NCI-H510A treated with DMSO at 0.1 percent for 48 hours (cell line): ENCODE measurements at places on chromosomes 3 and 15.

DNA sequence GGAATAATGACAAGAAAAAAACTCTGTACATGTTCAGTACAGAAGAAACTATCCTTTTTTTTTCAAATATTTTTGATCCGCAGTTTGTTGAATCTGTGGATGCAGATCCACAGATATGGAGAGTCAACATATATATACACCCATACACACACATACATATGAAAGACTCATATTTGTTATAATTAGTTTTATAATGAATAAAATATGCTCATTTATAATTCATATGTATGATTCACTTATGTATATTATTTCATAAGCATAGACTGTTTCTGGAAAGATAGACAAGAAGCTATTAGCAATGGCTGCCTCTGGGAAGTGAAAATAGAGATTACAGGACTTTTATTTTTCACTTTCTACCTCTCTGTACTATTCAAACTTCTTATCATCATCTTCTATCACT is 9.8 kb downstream of the DZIP1L start:
- DNase-seq: no peak

GRCh38 chr15:52394118-52394517 is 98.5 kb upstream of the MYO5C start:
- DNase-seq: no peak

- DNase-seq: no peak
Measured at GRCh38 chr3:50490424-50490823, 13.0 kb downstream of the CACNA2D2 start.

GRCh38 chr3:2441558-2441957 is 342.9 kb downstream of the CNTN4 start:
- DNase-seq: no peak

- DNase-seq: no peak
Measured at GRCh38 chr3:141663993-141664392, 74.1 kb upstream of the RNF7 start.

- no peak for DNase-seq
Measured at GRCh38 chr3:178671791-178672190, 135.6 kb downstream of the KCNMB2 start.

DNA sequence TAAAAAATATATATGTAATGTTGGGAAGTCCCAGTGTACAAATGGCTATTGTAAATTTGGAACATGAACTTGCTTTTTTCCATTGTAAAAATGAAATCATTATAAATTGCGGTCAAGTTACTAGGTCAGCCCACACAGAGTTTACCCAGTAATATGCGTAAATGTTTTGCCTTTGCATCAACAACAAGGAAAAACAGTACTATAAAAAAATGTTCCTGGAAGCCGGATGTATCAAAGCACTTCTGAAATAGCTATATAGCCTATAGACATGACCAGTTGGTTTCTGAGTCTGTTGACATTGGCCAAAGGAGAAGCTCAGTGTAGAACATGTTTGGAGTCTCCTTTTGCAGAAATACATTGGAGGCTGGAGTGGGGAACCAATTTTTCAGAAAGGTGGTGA is 23.2 kb downstream of the CTNNB1 start:
- no peak for DNase-seq

GRCh38 chr3:168714609-168715240 is 619.0 kb upstream of the GOLIM4 start:
- no peak for DNase-seq

GRCh38 chr3:140219923-140220452 is 285.0 kb downstream of the CLSTN2 start:
- DNase-seq: no peak

DNA sequence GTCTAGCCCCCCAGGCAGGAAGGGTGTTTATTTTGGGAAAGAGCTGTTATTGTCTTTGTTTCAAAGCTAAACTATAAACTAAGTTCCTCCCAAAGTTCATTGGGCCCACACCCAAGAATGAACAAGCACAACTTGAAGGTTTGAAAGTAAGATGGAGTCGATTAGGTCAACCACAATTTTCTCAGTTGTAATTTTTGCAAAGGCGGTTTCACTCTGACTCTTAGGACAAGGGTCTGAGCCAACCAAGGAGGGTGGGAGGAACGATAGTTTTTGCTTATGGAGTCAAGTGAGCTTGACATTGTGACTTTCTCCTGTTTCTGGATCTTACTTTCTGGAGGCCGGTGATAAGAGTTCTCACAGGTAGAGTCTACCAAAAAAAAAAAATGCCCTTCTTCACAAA is 5.8 kb upstream of the ZNF770 start:
- DNase-seq: no peak
